Stimulated activated CD4-positive, alpha-beta T cell treated with anti-CD3 and anti-CD28 coated beads, TNF-alpha, amount 100 ng/mL, for 24 hours (primary cell): ENCODE measurements at places on chromosomes 13 and 19.

- no peak for DNase-seq
These were observed 204.3 kb downstream of the DNAJC15 start for GRCh38 chr13:43227721-43228120.

DNA sequence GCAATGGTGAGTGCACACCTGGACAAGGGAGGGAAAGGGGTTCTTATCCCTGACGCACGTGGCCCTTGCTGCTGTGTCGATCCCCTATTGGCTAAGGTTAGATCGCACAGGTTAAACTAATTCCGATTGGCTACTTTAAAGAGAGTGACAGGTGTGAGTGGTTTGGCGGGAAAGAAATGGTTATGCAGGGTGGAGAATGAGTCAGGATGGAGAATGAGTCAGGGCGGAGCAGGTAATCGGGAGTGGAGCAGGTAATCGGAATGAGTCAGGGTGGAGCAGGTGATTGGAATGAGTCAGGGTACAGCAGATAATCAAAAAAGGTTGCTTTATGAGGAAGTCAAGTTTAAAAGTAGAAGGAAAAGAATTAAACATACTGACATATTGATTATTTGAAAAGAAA, 24.4 kb upstream of the SIAH3 start:
- no peak for DNase-seq

DNA sequence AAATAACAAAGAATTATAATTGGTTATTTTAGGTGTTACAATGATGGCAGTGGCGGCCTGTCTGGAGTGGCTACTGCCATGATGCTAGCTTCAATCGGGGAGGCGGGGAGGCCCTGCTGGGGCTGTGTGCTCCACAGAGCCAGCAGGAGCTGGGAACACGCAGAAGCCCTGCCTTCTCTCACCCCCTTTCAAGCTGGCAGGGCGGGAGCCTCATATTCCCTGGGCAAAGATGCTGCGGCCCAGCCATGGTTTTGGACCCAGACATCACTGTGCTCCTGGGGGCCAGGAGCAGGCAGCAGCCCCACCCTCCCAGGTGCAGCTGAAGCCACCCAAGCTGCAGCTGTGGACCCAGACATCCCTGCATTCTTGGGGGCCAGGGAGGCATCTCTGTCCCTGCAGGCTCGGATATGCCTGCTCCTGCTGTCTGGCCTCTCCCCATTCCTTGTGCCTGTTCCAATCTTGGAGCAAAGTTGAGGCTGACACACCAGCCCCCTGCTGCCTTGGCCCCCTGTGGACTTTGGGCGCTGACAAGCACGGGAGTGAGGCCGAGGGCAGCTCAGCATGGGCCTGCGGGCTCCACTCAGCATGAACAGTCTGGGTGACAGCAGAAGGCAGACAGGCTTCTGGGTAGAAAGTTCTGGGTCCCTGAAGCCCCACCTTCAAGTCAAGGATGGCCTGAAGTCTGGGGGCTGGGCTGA, 263.1 kb upstream of the HTR2A start:
- no peak for DNase-seq

- no peak for DNase-seq
These were observed 9.4 kb upstream of the SBK3 start for GRCh38 chr19:55554741-55555152.

DNA sequence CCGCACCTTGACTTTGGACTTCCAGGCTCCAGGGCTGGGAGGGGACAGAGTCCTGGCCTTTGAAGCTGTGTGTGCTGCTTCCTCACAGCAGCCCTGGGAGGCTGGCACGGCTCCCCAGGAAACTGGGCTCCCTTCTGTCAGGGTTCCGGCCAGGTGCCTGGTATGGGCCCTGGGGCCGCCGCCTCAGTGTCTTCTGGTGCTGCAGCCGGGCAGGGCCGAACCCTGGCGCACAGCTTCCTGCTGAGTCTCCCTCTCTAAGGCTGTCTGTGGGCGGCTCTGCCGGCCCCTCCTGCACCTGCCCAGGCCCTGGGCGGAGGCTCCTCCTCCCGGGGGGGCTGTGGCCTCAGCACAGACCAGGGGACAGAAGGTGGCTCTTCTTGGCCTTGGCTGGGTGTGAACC, 32.4 kb downstream of the GPX4 start:
- no peak for DNase-seq

- DNase-seq: no peak
These were observed 26.6 kb downstream of the MCF2L start for GRCh38 chr13:112995395-112996191.

- no peak for DNase-seq
These were observed 28.1 kb downstream of the ATP4B start for GRCh38 chr13:113629866-113630265.

- no peak for DNase-seq
These were observed 69.0 kb upstream of the NPAS1 start for GRCh38 chr19:46950526-46951170.

DNA sequence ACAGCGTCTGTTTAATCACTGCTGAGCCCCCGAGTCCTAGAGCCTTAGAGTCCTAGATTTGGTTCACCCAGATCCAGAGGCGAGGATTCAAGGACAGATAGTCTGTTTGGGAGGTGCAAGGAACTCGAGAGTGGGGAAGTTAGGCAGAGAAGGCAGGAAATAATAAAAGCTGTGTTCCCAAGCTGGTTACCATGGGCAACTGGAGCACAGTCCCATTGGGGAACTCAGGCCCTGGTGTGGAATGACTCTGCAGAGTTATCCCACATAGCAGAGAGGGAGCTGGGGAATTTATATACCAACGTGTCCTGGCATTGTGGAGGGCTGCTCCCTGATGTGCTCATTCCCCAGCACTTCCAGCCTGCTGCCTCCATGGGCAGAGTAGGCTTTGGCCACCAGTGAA, 9.7 kb downstream of the IGSF23 start:
- DNase-seq: no peak

DNA sequence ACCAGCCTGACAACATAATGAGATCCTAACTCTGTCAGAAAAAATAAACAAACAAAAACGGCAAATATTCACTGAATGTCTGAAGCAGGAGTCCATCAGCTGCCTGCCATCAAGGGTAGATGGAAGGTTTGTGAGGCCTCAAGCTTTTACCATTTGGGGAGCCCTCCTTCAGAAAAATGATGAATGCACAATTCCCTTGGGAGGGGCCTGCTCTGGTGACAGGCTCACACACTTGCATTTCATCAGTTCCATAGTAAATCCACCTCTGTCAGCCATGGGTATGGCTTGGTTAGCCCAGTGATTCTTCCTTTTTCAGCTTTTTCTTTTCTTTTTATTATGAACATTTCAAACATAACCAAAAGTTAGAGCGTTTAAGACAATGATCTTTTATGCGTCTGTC, 26.3 kb upstream of the KATNAL1 start:
- DNase-seq: no peak

DNA sequence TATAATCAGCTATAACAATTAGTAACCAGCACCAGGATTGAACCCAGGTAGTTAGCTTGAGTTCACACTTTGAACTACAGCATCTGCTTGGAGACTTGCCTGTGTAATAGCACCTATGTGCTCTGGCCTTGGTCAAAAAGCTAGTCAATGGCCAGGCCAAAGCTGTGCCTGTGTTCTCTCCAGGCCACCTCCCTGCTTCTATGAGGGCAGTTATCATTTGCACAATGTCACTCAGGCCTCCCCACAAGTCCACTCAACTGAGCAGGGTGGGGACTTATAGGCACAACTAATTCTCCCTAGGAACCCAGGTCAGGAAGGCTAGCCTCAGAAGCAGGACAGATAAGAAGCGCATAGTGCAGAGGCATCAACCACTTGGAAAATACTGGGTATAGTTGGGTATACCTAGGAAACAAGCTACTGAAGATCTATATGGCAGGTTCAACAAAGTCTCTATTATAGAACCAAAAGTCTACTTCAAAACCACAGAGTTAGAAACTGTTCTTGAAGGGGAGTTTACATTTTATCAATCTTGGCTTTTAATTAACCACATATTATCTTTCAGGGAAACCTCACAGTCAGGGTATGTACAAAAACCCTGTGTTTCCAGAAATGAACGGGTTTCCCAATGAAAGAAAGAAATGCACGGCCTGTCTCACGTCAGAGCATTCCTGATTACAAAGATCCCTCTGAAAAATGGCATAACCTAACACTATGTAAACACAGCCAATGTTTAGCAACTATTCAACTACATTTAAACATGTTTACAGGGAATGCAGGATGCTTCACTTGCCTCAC, 140.9 kb downstream of the ABCC4 start:
- no peak for DNase-seq

- DNase-seq: no peak
These were observed 56.7 kb downstream of the AKAP11 start for GRCh38 chr13:42328672-42329071.

- DNase-seq: no peak
These were observed 26.6 kb downstream of the KLF2 start for GRCh38 chr19:16351133-16351809.

DNA sequence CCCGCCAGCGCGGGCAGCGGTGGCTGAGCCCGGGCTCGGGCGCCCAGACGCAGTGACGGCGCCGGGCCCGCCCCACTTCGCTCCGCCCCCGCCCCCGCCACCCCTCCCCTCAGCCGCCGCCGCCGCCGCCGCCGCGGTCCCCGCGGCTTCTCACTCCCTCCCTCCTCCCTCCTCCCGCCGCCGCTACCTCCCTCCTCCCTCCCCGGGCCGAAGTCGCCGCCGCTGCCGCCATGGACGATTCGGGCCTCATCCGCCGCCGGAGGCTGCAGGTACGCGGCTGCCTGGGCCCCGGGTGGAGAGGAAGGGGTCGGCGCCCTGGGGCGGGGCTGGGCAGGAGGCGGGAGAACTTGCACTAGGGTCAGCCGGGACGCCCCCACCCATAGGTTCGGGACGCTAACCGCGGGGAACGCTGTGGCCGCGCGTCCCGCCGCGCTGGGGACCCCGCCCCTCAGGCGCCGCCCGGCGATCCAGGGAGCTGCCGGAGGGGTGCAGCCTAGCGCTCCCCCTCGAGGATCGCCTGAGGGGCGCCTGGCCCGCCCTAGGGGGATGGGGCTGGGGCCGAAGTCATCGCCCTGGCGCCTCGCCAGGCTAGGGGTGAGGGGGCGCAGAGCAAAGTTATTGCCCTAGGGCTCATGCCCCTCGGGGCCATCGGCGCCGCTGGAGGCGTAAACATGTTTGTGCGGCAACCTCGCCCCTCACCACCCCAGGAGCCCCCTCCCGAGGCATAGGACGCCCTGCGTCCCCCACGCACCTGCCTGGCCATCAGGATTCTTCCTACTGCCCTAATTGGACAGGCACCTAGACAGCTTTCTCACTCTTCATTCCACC, 427 bp downstream of the RTBDN start:
- DNase-seq: peak; percentile 48

GRCh38 chr19:33482476-33482875, 39.1 kb downstream of the PEPD start:
- DNase-seq: no peak

DNA sequence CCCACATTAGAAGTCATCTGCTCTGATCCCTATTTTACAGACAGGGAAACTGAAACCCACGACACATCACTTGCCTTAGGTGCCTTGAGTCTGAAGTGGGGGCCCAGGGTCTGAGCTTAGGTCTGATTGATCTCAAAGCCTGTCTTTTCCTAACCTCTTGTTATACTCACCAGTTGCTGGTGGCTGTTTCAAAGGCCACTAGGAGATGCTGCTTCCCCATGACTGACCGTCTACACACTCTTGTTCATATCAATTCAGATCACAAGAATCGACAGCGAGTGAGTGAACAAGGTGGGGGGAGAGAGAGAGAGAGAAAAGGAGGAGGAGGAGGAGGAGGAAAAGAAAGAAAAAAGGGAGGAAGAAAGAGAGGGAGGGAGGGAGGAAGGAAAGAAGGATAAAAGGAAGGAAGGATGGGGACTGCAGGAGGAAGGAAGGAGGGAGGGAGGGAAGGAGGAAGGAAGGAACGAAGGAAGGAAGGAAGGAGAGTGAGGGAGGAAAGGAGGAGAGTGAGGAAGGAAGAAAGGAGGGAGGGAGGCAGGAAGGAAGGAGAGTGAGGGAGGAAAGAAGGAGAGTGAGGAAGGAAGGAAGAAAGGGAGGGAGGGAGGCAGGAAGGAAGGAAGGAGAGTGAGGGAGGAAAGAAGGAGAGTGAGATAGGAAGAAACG, 3.3 kb downstream of the OR10H1 start:
- no peak for DNase-seq

GRCh38 chr19:45098521-45099466, 5.8 kb downstream of the PPP1R37 start:
- DNase-seq: no peak

GRCh38 chr19:29636553-29637360, 28.5 kb upstream of the PLEKHF1 start:
- no peak for DNase-seq

DNA sequence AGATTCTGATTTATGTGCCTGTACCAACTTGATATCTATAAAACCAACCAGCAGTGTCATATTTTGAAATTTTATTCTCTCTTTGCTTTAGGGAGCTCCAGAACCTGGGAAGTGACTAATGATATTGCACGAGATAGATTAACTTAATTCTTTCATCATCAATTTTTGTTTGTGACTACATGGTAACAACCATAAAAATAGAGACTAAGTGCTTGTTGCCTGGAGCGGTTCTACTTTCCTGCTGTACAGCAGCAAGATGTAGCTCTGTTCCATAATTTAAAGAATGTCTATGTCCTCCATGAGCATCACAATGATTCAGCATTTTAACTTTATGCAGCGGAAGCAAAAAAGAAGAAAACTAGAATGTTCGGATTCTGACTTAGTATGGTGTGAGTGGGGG, 275.6 kb downstream of the KLF5 start:
- no peak for DNase-seq

- no peak for DNase-seq
These were observed 14.4 kb downstream of the FOXO1 start for GRCh38 chr13:40651866-40652587.

- no peak for DNase-seq
These were observed 192.2 kb downstream of the STK24 start for GRCh38 chr13:98384739-98385138.

GRCh38 chr13:52776726-52777125, 37.1 kb upstream of the CNMD start:
- DNase-seq: no peak

DNA sequence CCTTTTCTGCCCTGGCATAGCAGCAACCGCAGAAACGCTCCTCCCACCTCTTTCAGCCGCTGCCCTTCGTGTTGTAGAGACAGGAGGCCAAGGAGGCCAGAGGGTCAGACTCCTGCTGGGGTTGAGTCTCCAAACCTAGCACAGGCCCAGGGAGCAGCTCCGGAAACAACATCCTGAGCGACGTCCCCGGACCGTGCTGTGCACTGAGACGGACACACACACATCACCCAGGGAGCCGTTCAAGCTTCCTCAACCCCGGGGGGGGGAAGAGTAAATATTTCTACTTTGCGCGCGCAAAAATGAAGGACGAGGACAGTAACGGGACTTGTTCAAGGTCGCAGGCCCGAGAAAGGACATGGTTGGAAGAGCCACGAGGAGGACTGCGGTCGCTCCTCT, 657 bp downstream of the ZNF550 start:
- DNase-seq: no peak

- no peak for DNase-seq
These were observed 43.2 kb downstream of the OR10H4 start for GRCh38 chr19:15992014-15992413.

GRCh38 chr13:99729745-99730144, 228.5 kb downstream of the TM9SF2 start:
- no peak for DNase-seq

GRCh38 chr13:50229960-50230661, 214.9 kb downstream of the KCNRG start:
- DNase-seq: no peak

GRCh38 chr13:103607995-103608394, 541.8 kb upstream of the SLC10A2 start:
- DNase-seq: no peak

GRCh38 chr19:57515255-57515654, 11.9 kb upstream of the ZNF549 start:
- no peak for DNase-seq
